Endothelial cell (in vitro differentiated cells): ENCODE measurements at places on chromosomes 3 and 15.

GRCh38 chr3:157107644-157108133, 52.3 kb downstream of the CCNL1 start:
- DNase-seq = no peak

DNA sequence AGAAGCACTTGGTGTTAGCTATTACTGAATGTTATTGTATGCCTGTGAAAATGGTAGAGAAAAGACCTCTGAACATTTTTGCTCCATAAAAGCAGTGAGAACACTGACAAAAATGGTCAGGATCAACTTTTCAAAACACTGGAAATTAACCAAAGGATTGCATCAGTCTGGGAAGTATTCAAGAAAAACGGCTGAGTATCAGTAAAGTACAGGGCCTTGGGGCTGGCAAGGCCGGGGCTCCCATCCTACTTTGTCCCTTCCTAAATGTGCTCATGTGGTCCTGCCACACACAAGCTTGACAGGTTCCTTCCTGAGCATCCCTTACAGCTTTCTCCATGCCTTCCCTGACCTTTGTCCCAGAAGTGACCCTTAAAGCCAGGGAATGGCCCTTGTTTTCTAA, 84.0 kb downstream of the CFAP20DC start:
- no peak for DNase-seq

- no peak for DNase-seq
Measured at GRCh38 chr15:42035435-42035761, 14.6 kb upstream of the PLA2G4E start.

- no peak for DNase-seq
Measured at GRCh38 chr15:75054172-75054897, 30.9 kb downstream of the PPCDC start.

DNA sequence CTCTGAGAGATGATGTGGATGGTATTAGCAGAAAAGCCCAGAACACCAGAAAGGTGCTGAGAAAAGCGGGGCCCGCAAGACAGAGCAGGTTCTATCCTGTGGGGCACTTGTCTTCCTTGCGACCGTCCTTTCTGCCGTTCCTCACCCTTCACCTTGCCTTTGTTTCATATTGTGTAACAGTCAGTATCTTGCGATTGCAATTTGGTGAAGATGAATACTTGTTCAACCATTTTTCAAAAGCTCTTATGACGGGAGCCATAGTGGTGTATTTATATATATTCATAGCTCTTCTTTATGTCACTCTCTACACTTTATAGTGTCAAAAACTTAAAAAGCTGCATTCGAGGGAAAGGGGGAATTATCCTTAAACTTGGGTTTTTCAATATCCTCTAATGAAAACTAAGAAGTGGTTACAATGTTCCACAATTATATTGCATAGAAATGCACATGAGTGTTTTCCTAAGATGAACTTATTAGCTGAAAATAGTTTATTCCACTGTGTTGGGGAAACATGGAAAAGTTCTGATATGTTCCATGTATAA, 797 bp downstream of the MAP3K13 start:
- DNase-seq = no peak
